ENCODE measurements at places on chromosomes 2 and 18.

DNA sequence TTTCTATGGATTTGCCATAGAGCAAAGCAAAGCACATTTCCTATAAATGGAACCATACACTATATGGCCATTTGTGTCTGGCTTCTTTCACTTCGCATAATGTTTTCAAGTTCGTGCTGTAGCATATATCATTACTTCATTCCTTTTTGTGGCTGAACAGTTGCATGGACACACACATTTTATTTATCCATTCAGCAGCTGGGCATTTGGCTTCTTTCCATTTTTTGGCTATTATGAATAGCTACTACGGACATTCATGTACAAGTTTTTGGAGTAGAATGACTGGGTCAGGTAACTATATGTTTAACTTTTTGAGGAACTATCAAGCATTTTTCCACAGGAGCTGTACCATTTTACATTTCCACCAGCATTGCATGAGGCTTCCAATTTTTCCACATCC lies 10.7 kb upstream of the SELENOI start:
- DNase-seq = no peak

- no peak for DNase-seq
Measured at GRCh38 chr2:69315160-69315761, 71.8 kb downstream of the GFPT1 start.

DNA sequence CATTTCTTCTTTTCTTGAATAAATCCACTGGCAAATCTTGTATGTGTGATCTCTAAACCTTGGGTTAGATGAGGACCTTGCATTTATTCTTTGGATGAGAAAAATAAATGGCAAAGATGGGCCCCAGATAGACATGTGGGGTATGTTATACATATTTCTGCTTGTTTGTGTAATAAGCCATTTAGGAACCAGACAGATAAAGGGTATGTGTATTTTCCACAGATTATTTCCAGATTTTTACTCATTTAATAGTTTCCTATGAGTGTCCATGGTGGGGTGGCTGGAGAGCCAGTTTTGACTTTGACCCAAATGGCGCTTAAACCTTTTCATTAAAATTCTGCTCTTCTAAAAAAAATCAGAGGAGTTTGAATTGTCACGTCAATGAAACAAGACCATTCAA lies 102.8 kb downstream of the MYCN start:
- DNase-seq = no peak

- no peak for DNase-seq
Measured at GRCh38 chr2:217756375-217757107, 246.3 kb downstream of the TNS1 start.

DNA sequence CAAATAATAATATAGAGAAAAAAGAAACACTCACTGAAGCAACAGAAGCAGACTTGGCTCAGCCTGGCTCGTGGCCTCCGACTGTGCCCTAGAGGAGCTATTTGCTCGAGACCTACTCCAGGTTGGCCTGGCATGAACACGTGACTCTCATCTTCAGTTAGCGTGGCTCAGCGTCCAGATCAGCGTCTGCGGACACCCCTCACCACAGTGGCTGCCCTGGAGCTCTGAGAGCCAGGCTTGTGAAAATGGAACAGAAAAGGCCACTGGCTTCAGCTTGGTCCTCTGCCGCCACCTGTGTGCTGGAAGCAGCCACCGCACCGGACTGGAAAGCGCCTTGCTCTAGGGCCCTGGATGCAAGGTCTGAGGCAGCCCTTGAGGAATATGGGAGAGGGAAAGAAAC lies 1184.0 kb upstream of the GYPC start:
- no peak for DNase-seq

GRCh38 chr18:7579176-7579917 lies 12.2 kb downstream of the PTPRM start:
- DNase-seq = no peak

DNA sequence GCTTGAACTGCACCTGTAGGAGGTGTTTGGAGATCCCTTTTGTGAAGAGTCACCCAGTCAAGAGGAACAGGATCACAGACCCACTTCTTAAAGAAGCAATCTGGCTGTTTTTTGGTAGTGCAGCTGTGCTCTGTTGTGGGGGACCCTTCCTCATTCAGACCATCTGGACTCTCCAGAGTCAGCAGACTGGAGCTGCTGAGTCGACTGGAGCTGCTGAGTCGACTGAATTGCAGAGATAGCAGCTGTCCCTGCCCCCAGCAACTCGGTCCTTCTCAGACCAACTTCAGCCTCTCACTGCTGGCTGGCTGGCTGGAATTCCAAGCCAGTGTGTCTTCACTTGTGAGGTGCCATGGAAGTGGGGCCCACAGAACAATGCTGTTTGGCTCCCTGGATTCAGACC lies 56.8 kb downstream of the GTF3C3 start:
- DNase-seq = no peak

DNA sequence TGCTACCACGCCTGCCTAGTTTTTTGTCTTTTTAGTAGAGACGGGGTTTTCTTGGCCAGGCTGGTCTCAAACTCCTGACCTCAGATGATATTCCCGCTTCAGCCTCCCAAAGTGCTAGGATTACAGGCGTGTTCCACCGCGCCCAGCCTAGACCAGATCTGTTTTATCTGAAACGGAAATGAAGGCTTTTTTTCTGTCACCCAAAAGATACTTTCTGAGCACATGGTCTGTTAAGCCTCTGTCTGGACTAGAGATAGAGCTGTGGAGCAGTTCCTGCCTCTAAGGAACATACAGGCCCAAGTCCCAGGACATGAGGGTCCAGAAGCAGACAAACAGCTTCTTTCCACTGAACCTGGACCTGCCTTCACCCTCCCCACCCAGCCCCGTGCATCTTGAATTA lies 43.6 kb upstream of the PTMA start:
- DNase-seq = no peak

DNA sequence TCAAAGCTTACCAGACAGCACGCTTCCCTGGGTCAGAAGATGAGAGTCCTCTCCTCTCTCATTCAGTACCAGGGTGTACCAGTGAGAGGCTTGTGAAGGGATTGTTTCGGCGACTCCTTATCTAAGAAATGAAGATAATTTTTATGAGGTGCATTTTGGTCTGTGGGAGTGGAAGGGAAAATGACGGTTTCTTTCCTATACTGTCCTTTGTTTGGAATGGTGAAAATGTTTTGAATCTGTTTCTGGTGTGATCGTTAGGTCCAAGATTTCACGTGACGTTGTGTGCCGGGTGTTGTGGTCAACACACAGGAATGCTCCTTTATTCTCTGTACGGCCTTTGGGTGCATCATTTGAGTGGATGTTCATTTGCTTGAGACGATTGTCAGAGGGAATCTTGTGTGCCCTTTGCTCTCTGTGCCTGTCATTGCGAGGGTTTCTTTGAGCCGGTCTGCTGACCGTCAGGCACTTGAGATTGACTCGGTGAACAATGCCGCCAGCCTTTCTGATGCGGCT lies 183.5 kb downstream of the AGAP1 start:
- no peak for DNase-seq

GRCh38 chr2:14960686-14961324 lies 328.3 kb downstream of the LRATD1 start:
- no peak for DNase-seq

DNA sequence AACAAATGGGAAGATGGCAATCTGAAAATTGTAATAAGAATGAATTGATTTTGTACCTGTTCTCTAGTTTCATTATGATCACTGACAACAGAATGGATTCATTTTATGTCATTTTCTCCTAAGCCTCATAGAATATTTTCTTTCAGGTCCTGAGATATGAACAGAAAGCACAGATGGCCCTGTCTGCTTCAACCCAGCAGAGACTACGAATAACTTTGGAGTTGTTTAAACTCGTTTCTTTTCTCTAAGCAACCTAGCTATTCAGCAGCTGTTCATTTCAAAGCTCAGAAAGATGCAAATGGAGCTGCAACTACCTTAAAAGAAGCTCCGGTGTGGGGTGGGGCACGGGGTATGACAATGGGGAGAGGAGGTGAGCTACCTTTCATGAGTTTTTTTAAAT lies 124.9 kb downstream of the ALK start:
- DNase-seq = no peak

DNA sequence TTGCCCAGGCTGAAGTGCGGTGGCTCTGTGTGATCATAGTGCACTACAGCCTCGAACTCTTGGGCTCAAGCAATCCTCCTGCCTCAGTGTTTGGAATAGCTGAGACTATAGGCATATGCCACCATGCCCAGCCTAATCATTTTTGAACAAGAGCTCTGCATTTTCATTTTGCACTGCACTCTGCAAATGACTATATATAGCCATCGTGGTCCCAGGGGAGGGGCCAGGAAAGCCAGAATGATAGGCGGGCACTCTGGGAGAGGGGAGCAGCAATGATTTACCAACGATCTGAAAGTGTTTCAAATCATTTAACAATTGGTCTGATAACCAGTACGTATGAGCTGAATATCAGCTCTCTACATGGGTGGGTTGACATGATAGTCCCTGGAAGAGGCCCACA lies 22.3 kb upstream of the ST3GAL5 start:
- no peak for DNase-seq

DNA sequence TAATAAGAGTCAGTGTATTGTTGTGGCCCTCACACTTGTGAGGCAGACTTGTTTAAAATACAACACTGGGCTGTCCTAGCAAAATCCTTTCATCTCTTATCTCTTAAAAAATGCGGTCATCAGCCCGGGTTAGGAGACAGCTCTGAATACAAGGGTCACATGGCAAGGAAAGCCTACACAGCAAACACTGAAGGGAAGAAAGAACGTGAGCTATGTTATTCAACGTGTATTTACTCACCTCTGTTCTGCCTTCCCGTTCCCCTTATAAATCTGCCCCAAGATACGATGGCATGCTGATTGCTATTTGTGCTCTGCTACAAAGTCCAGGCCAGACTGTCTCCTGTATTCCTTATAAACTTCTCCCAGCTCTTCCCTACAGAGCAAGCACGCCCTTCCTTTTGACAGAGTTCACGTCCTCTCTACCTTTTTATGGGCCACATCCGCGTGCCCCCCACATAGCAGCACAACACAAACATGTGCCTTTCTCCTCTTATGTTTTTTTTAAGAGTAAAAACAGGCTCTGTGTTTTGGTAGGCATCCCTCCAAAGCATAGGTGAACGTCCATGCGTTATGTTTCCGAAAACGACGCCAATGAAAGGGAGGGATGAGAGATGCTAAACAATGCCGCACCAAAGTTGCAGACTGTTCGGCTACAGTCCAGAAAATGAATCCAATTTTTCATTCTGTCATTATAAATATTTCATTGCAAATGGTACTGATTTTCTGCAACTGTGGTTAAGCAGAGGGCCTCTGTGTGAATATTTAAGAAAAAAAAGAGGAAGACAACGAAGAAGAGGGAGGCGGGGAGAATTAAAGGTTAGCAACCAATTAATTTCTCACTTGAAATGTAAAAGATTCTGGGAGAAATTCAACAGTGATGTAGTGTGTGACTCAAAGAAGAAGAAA lies 274.7 kb downstream of the ZNF521 start:
- DNase-seq = no peak

GRCh38 chr2:199309973-199310372 lies 147.8 kb downstream of the SATB2 start:
- peak; percentile 83 for DNase-seq

- no peak for DNase-seq
Measured at GRCh38 chr2:37318401-37318800, 6.2 kb downstream of the PRKD3 start.

DNA sequence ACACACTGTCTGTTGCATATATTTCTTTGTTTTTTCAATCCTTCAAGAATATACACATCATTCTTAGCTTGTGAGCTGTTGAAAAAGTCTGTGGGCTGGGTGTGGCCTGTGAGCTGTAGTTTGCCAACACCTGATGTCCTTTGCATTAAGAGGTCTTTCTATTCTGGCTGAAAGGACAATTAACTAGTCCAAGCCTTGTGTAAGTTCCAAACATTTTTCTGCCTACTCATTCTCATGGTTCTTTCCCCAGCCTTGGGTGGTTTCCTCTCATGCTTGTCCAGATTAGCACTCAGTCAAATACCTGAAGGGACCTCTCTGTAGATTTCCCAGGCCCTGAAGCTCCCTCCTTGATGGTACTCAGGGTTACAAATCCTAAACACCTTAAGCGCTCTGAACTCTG lies 57.8 kb upstream of the NABP1 start:
- no peak for DNase-seq

- DNase-seq = no peak
Measured at GRCh38 chr2:96468904-96469303, 36.3 kb downstream of the NEURL3 start.

DNA sequence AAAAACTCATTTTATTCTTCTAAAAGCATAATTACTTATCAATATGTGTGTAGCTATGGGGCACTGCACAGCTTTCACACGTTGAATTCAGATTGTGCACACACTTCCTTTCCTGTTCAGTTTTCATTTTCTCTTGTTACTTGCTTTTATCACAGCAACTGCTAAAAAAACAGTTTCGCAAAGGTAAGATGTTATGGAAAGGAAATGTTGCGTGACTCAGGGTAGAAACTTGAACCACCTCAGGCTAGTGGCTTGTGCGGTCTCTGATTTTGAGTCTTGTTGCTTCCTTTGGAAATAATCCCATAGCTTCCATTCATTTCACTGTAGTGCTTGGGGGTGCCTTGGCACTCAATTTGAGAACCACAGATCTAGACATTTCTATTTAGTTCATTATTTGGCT lies 171.9 kb downstream of the FMNL2 start:
- DNase-seq = no peak

- no peak for DNase-seq
Measured at GRCh38 chr2:241108271-241109209, 6.5 kb upstream of the MTERF4 start.

GRCh38 chr18:70019991-70020390 lies 72.3 kb upstream of the CD226 start:
- no peak for DNase-seq

GRCh38 chr2:165196411-165196810 lies 7.4 kb downstream of the SCN3A start:
- no peak for DNase-seq

GRCh38 chr2:11096591-11096990 lies 58.7 kb upstream of the SLC66A3 start:
- no peak for DNase-seq

DNA sequence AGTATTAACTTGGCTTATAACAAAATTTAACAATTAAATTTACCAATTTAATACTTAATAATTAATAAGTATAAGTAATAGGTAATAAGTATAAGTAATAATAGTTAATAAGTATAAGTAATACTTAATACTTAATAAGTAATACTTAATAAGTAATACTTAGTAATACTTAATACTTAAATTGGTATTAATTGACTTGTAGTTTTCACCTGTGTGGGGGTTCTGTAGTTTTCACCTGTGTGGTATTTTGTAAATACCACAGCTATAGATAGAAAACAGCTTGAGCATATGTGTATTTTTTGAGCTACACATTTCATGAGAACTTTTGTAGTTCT lies 55.4 kb downstream of the MAPRE2 start:
- no peak for DNase-seq

DNA sequence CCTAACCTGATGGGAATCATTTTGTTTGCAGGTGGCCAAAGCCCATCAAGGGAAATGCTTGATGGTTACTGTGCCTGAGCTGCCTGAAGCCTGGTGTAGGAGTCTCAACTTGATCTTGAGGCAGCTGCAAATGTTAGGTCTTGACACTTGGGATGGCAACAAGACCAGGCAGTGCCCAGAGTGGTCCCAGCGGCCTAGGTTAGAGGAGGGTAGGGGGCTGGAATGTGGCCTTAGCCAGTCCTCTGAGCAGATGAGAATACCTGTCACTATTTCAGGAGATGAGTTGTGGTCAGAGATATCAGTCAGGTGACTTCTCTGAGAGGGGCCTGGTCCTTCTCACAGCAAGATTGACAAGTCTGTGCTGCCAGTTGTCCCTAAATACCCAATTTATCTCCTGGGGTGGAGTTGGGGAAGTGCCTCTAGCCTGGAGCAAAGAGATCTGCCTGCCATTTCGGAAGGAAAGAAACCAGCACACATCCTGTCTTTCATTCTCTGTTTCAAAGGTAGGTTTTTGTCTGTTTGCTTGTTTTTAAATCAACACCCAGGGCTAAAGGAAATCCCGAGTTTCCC lies 13.4 kb downstream of the SPTBN1 start:
- no peak for DNase-seq
